ENCODE measurements at places on chromosomes 5 and 9.

- no peak for DNase-seq
Observed at GRCh38 chr5:120155873-120156272, 308.2 kb upstream of the PRR16 start.

DNA sequence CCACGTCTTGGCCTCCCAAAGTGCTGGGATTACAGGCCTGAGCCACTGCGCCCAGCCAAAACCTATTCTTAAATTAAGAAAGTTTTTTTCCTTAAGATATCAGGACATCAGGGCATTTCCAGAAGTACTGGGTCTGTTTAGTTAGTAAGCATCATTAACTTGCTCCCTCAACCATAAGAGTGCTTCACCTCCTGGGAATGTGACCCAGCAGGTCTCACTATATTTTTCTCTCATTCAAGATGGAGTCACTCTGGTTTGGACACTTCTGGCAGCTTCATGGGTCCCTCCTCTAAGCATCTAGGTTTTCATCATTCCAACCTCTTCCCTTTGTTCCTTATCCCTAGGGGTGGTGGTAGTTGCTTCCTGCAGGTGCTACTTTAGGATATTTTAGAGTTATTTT lies 10.3 kb upstream of the BRD3OS start:
- DNase-seq = no peak

GRCh38 chr9:89138463-89139390 lies 39.9 kb downstream of the SHC3 start:
- no peak for DNase-seq

DNA sequence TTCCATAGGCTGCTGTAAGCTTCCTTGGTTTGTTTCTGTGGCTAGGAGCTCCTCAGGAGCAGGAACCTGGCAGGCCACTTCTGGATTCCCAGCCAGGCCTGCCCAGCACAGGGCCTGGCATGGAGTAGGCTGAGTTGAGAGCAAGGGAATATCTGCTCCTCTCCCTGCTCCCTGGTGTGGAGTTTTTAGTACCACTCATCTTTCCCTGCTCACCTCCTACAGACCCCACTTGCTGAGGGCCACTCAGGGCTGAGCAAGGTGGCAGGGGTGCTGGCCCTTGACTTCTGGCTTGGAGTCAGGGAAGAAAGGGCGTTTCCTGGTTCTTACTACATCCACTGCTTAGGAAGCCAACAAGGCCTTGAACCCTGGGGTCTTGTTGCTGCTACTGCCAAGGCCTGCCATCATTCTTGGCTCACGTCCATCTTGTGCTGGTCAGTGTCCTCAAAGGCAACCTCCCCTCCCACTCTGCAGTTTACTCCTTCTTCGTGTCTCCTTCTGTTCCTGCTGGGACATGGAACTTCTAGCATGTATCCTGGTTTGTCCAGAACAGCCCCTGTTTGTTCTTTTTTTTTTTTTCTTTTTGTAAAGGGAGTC lies 54.9 kb downstream of the PSD2 start:
- no peak for DNase-seq

DNA sequence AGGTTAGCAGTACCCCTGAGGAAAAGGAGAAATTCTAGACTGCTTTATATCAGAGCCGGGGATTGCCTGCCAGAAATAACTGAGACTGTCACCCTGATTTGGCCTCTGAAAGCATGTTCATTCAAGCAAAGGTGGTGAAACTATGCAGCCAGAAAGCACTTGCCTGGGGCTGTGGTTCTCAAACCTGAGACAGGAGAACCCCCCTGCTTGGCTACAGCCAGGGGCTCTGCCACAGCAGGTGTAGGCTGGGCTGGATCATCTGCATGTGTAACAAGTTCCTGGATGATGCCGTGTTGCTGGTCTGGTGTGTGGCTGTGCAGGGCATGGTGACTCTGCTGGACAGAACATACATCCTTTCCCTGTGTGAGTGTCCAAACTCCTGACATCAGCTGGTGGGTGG lies 157.8 kb downstream of the NXNL2 start:
- no peak for DNase-seq

- no peak for DNase-seq
Observed at GRCh38 chr9:136002881-136003280, 41.7 kb upstream of the UBAC1 start.

DNA sequence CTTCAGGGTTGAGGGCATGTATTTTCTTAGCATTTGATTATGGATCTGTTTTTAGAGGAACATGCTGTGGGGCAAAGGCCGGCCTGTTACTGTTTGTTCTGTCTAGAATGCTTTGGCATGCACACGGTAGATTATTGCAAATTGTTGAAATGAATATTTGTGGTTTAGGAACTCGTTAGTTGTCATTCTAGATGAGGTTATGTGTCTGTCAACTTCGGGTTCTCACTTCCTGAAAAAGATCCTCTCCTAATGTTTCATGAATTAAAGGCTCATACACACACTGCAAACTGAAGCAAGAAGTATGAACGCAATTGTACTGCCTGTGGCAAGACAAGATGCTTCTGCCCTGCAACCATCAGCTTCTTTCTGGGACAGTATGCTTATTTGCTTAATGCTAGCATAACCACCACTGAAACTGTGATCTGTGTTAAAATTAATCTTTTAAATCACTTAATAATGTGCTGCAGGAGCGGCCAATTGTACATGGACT lies 99.6 kb downstream of the BASP1 start:
- no peak for DNase-seq

- peak; percentile 71 for DNase-seq
Observed at GRCh38 chr9:89000973-89001916, 10.0 kb downstream of the S1PR3 start.

- DNase-seq = no peak
Observed at GRCh38 chr9:129954868-129955550, 88.0 kb downstream of the FNBP1 start.

DNA sequence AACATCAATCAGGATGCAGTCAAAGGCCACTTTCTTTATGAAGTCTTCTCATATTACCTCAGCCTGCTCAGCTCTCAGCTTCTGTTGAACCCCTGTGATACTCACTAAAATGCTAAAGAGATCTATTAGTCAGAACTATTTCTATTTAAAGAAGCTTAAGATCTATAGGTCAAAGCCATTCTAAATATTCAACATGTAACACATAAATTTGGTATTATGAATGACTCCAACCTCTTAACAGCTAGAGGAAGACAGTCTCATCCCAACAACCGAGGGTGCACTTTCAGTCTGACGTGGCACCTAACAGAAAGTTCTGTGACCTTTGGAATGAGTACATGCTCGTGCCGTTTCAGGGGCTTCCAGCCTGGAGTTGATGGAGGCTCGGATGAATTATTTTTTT lies 301.5 kb upstream of the VLDLR start:
- no peak for DNase-seq

DNA sequence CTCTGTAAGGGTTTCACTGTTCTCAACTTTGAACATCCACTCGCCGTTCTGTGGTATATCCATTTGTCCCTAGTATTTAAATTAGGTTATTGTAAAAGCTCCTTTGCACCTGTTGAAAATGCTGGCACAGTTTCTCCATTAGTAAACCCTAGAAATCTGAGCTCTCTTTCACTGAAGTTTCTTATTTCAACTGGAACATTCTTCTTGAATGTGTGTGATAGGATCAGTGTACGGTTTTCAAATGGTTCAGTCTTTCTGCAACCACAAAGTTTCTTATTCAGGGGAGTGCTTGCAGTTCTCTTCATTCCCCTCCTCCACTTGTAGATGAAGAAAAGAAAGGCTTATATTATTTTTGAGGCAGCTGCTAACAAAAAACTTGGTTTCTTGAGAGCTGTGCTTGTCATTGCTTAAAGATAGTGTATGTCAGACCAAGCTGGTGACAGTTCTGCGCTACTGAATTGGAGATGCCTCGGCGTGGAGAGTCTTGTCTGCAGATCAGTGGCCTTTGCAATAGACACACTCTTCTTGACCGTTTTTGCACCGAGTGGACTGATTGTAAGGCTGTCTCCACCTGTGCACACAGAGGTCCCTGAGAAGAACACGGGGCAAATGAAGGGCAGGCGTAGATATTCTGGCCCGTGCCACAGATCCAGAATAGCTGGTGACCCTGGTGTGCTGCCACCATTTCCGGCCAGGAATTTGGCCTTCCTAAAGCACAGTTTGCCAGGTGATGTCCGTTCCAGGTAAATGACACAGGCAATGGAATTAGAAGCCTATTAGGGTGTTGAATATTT lies 102.2 kb downstream of the TRIO start:
- no peak for DNase-seq

Data from DMS 273 treated with DMSO at 0.1 percent for 48 hours (cell line).